ENCODE measurements at places on chromosomes 7 and 10.

- no peak for DNase-seq
Observed at GRCh38 chr10:132040046-132040445, 25.7 kb upstream of the JAKMIP3 start.

- DNase-seq = no peak
Observed at GRCh38 chr10:113939212-113939860, 84.9 kb downstream of the NHLRC2 start.

GRCh38 chr10:30435073-30435422 is 1.1 kb downstream of the MAP3K8 start:
- DNase-seq = no peak

GRCh38 chr10:88881922-88882645 is 2.0 kb downstream of the STAMBPL1 start:
- DNase-seq = no peak

DNA sequence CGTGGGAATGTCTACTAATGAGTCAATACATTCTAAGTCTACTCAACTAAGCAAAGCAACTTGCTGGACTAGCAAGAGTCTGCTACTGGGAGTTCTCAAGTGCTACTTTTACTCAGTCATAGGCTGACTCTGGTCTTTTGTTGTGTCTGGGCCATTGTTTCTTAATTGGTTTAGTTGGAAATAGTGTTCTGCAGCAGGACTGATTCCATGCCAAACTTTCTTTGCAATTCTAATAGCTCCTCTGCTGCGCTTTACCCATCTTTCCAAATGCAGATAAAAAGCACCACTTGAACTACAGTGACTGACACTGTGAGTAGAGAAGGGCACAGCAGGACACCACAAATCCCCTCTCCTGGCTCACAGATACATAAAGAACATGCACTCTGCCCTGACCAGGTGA is 125.7 kb downstream of the CD36 start:
- DNase-seq = no peak

DNA sequence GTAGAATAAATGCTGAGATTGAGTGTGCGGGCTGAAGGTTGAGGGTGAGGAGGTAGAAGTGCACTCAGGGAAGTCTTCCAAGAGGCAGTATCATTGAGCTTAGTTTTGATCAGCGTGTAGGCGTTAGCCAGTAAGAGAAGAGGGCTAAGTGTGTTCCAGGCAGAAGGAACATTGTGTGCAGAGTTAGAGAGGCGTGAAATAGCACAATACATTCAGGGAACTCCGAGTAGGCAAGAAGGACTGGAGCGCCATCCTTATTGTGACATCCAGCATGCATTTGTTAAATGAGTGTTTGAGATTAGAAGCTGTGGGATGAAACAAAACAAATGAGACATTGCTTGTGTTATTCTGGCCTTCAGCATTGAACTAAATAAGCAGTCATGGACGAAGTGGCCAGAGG is 140.9 kb upstream of the MKLN1 start:
- no peak for DNase-seq

- no peak for DNase-seq
Observed at GRCh38 chr10:96598846-96599245, 12.0 kb upstream of the TM9SF3 start.

DNA sequence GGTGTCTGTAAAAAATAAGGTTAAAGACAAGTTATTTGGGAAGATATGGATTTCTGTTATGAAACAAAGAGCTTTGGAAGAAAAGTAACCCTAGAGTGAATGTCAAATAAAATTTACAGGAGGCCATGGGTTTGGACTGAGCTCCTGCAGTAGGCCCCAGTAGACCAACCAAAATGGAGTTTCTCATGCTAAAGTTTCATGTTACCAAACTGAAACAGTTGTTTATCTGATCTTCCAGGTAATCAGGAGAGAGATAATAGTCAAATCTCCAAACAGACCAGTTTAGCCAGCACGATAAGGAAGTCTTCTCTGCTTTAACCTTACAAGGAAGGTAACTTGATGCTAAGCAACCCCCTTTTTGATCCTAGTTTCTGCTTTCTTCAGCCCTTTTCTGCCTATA is 60.7 kb upstream of the ICA1 start:
- DNase-seq = no peak

Data from posterior cingulate gyrus (tissue), 11 donors.